ENCODE measurements at places on chromosomes 12 and 14. TPM values are rescaled to one million over a fixed set of nuclear protein-coding genes. Genes with fewer than 3 reads are reported as not detected.

The KRT72 gene
- total RNA-seq = 0.40 TPM

The PAN2 gene
- total RNA-seq = 61.8 TPM

The CYP27B1 gene
- 2.3 TPM for total RNA-seq

The HNRNPA1 gene
- 1,520 TPM for total RNA-seq

The ARHGDIB gene
- total RNA-seq = 1,576 TPM

The KRT71 gene
- not detected for total RNA-seq

The DTD2 gene
- total RNA-seq = 17.7 TPM

The DAO gene
- total RNA-seq = not detected

The DHRS2 gene
- 0.24 TPM for total RNA-seq

The PTHLH gene
- not detected for total RNA-seq

The SLC11A2 gene
- total RNA-seq = 29.9 TPM

The GLIPR1L1 gene
- total RNA-seq = not detected

The COX6A1 gene
- total RNA-seq = 337 TPM

The TMEM253 gene
- total RNA-seq = not detected

The TMEM121 gene
- total RNA-seq = 8.6 TPM

The OR5AU1 gene
- total RNA-seq = not detected

The CAPZA3 gene
- not detected for total RNA-seq

The ATN1 gene
- total RNA-seq = 24.5 TPM

The CBLN3 gene
- 1.1 TPM for total RNA-seq

The CBX5 gene
- 148 TPM for total RNA-seq

The RPGRIP1 gene
- total RNA-seq = not detected

The KERA gene
- total RNA-seq = not detected

The SLC16A7 gene
- total RNA-seq = 35.9 TPM

The GARIN6 gene
- not detected for total RNA-seq

The IFT81 gene
- total RNA-seq = 1.5 TPM

The TGM1 gene
- total RNA-seq = 2.7 TPM

The KRT1 gene
- total RNA-seq = not detected
